ENCODE measurements at places on chromosomes 7 and 10.

DNA sequence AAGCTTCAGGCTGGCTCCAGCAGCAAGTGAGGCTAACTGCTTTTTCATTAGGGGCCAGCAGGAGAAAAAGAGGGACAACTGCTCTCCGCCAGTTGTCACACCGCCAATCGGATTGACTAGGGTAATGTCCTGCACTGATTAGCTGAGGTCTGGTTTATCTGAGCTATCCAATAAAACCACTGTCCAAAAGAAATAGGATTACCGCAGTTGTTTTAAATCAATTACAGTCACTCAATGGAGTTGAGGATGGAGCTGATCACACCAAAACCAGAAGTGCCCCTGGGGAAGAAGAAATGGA, 351.4 kb upstream of the NPVF start:
- no peak for DNase-seq

- no peak for DNase-seq
Measured at GRCh38 chr10:361203-362081, 226.2 kb downstream of the ZMYND11 start.

DNA sequence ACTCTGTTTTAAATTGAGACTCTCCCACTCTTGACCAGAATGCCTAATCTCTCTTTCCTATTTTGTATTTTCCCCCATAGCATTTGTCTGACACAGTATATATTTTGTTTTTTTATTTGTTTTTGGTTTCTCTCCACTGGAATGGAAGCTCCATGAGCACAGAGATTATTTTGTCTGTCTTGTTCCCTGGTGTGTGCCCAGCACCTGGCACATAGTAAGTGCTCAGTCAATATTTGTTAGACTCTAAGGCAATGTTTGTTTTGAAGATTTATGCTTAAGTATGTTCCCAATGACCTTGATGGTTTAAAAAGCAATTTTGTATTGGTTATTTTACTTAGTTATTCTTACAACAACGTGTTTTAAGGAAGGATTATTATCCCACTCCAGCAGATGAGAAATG, 201.8 kb downstream of the DYNC1I1 start:
- DNase-seq = no peak

- no peak for DNase-seq
Measured at GRCh38 chr7:98194672-98195457, 16.4 kb upstream of the BHLHA15 start.

DNA sequence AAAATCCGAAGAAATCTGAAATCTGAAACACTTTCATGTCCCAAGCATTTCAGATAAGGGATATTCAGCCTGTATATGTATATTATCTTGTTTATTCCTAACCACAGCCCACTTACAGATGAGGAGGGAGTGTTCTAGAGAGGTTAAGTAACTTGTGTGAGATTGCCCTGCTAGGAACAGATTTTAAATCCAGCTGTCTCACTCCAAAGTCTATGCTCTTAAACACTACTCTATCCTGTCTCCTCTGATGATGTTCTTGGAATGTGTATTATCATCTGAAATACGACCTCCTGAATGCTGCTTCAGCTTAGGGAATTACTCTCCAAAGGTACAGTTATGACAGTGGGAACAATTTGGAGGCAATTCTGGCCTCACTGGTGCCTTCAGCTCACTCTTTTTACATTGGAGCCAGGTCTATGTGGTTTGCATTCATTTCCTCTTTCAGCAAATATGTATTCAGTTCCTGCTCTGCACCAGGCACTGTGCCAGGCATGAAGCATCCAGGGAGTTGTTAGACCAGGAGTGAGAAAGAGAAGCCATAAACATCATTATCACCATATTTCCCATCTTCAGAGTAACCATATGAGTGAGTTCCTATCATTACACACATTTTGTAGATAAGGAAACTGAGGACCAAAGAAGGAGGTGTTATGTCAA, 70.2 kb downstream of the NOC3L start:
- DNase-seq = no peak

DNA sequence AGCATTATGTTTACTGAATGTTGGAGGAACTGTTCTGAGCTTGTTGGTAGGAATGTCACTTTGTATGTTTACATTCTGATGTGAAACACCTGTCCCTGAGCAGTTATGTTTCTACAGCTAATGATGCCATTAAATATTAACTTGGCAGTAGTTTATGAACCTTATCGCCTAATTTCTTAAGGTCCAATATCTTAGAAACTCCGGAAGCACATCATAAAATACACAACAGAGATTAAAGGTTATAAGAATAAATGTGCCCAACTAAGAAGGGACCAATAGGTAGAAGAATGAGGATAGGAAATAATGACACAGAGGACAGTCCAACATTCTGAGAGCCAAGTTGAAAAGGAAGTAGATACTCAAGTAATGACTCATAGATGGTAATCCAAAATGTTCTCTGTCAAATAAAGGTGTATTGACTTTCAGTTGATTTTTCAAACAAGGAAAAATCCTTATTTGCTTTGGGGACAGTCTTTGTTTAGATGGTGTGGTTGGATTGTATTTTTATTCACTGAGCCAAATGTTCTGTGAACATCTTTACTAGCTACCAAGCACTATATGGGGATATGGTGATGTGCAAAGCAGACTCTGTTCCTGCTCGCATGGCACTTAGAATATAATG, 31.9 kb downstream of the LCOR start:
- DNase-seq = no peak

DNA sequence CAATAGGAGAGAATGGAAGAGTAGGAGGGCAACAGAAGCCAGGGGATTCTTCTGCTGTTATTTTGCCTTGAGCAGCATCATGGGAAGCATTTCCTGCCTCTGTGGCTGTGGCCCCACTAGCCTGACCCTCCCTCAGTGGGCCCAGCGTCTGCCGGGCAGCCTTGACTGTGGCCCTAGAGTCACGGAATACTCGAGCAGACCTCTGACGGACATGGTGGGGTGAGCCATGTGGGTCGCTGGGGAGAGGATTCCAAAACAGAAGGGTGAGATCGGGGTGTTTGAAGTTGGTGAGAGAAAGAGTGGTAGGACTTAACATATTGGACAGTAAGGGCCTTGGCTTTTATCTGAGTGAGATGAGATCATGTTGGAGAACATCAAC, 8.3 kb upstream of the PRKAG2 start:
- DNase-seq = no peak

DNA sequence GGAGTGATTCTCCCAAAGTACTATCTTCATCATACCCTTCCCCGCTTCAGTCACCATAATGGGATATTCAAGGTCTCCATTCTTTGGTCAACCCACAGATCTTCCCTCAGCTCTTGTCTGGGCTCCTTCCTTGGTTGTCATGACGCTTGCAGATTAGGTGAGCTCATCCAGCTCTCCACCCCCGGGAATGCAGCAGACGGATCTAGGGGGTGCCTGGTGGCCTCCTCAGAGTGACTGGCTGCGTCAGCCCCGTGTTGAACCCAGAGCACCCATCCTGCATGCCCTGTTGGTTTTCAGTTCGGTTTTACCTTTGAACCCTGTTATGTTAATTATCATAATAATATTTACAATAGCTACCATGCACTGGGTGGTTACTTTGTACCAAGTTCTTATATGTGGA, 6.4 kb downstream of the NEURL1 start:
- no peak for DNase-seq

DNA sequence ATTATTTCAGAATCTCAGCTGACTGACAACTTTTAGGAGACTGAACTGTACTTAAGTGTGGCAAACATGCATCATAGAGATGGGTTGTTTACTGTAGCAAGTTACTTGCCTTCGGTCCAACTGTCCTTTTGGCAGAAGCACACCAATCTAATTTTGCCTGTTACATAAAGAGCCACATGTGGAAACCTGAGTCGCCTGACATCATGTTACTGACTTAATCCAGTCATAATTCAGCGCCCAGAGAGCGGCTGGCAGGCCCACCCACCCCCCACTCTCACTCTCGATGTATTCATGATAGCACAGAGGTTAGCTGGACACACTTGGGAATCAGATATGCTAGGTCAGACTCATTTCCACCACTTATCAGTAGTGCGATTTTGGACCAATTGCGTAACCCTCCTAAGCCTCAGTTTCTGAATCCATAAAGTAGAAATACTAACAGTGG, 57.3 kb upstream of the CAPZA2 start:
- DNase-seq = no peak

- DNase-seq = peak; percentile 91
Measured at GRCh38 chr7:92904244-92905131, 68.1 kb upstream of the CDK6 start.

DNA sequence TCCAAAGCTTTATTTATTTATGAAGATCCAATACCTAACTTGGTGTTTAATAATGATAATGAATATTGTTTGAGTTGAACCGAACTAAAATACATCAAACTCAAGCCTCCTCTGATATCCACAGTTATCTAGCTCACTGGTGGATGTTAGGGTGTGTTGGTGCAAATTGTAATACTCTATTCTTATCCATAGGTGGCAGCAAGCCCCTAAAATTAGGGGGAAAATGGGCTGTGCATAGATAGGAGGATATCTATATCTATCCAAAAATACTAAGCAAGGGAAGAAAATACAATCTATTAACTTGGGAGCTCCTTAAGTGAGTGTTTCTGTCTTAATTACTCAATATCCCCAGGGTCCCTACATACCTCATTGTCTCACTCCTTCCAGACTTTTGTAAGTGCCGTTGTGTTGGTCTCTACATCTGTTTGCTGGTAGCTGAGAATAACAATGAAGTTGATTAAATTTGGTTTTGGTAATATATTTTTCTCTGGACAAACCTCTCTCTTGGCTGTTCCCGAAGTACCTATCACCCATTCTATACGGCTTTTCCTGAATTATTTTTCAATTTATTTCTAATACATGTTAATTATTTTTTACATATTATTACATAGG, 55.0 kb upstream of the VWDE start:
- DNase-seq = no peak

DNA sequence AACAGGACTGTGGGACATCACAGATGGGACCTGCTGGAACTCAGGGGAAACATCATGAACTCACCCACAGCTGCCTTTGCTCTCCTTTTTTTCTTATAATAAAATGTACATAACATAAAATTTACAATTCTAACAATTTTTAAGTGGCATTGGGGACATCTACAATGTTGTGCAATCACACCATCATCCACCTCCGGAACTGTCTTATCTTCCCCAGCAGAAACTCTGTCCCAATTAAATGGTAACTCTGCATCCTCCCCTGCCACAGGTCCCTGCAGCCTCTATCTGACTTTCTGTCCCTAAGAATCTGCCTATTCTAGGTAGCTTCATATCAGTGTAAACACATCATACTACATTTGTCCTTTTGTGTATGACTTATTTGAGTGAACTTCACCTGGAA, 19.4 kb upstream of the TMEM72 start:
- DNase-seq = no peak

GRCh38 chr10:110534571-110534970, 32.9 kb upstream of the SMC3 start:
- DNase-seq = no peak

- DNase-seq = peak; percentile 68
Measured at GRCh38 chr10:117439243-117439912, 64.1 kb upstream of the PDZD8 start.

DNA sequence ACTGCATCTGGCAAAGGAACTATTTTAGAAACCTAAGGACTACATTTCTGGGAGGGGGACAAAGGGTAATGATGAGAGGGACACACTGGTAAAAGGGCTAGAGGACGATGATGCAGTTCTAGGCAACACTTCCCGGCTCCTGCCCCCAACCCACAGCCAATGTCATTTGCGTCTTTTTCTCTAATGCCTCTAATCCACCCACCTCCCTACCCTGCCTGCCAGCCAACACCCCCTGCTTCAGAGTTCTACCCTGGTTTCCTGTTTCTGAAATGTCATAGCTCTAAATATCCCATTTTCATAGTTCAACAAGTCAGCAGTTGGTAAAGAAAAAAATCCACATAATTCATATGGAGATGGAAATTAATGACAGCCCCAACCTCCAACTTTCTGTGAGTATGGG, 79.0 kb downstream of the KIAA1549 start:
- DNase-seq = no peak

- DNase-seq = no peak
Measured at GRCh38 chr10:59823111-59823510, 69.9 kb upstream of the MRLN start.

GRCh38 chr10:43156590-43157341, 18.5 kb downstream of the CSGALNACT2 start:
- DNase-seq = no peak

DNA sequence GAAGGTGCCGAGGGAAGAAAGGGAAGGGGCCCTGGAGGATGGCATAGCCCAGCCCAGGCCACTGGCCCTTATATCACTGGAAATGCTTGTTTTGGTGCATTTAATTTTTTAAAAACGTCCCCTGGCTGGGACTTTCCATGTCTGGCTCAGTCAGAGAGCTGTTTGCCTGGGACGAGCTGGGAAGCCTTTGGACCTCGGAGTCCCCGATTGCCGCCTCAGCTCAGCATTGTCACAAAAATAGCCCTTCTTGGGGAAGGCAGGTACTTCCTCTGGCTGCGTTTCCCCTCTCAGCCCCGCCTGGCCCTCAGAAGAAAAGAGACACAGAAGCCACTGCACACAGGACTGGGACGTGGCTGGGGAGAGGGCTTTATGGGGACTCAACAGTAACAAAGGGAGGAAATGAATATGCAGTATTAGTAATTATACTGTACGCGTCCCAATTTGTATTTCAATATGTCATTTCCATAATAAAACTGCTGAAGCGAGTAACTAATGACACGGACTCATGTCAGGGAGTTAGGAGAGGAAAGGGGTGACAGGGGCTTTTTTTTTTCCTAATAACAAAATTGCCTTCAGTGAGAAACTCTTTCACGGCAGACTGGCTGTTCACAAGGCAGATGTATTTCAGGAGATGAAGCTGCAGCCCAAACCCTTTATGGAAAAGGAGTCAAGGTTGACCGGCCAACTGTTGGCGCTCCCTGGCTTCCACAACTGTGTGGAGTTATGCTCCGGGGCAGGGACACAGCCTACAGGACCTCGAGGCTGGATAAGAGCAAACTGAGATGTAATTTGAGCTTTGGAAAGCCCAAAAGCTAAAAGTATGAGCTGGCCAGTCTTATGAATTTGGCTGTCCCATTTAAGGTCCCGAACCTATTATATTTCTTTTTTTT, 31.0 kb upstream of the MXI1 start:
- DNase-seq = no peak

DNA sequence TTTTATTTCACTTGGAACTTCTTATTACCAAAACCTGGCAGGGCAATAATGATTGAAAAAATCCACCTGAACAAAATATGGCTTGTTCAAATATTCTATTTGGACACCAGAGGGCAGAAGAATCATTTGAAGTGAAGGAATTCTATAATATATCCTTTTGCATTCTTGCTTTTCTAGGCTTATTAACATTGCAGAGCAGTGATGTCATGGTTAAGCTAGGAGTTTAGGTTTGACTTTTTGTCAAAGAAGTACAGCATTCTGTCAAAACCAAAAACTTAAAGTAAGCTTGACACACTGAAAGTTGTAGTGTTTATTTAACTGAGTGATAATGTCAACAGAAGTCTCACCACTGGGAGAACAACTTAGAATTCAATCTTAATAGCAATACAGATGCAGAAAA, 156.0 kb downstream of the SEMA3D start:
- no peak for DNase-seq

GRCh38 chr7:76262683-76263402, 39.6 kb upstream of the HSPB1 start:
- peak; percentile 15 for DNase-seq

- DNase-seq = no peak
Measured at GRCh38 chr10:60258429-60258797, 131.3 kb downstream of the ANK3 start.

- no peak for DNase-seq
Measured at GRCh38 chr7:1380821-1381580, 78.3 kb downstream of the MICALL2 start.

GRCh38 chr10:60572511-60573194, 183.0 kb upstream of the ANK3 start:
- DNase-seq = peak; percentile 66

- peak; percentile 27 for DNase-seq
Measured at GRCh38 chr7:14596421-14596820, 306.1 kb downstream of the DGKB start.
